H1 (cell line): ENCODE measurements at places on chromosomes 2 and 18. TPM values are rescaled to one million over a fixed set of nuclear protein-coding genes. Genes with fewer than 3 reads are reported as not detected.

GRCh38 chr2:167134381-167135072 lies 246.2 kb downstream of the XIRP2 start:
- DNase-seq = no peak

GRCh38 chr2:167480232-167480985 lies 592.1 kb downstream of the XIRP2 start:
- DNase-seq = peak; percentile 48

GRCh38 chr2:100218552-100218951 lies 76.2 kb upstream of the AFF3 start:
- DNase-seq = no peak

DNA sequence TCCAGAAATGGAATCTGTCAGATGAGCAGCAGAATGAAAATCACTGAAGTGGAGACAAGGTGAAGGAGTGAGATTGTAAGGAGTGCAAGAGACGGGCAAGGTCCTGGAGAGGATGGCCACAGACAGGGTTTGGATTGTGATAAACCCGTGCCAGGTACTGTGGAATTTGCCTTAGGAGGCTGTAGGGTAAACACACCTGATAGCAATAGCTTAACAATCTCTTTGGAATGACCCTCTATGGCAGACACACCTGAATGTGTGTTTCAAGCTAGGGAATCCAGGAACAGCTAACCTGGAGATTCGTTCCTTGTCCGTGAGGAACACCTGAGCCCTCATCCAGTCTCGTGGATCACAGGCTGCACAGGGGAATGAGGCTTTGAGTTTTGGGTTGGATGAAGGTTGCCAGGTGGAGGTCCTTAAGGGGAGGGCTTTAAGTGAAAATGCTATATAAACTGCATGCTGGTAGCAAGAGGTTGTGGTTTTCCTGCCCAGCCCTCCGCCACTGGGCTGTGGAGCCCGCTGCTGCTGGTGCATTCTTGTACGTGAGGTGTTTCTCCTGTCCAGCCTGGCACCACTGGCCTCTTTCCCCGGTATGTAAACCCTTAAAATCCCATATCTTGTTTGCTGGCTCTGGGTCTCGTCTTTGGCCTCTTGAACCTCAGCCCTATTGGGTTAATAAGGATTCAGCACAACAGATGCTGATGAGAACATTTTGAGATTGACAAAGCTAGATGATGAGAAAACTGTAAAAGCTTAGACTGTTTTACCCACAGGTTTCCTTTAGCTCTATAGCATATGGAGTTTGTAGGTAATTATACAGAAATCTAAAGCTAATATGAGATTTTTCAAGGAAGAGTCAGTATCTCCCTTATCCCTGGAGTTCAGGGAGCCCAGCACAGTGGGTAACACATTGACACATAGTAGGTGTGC lies 117.9 kb downstream of the ARHGAP15 start:
- DNase-seq = no peak

- DNase-seq = no peak
Measured at GRCh38 chr2:105853354-105854088, 108.8 kb downstream of the NCK2 start.

Gene COLEC11
- total RNA-seq = 0.25 and 0.47 TPM in 2 replicates
